ENCODE measurements at places on chromosomes 2 and 18. TPM values are rescaled to one million over a fixed set of nuclear protein-coding genes. Genes with fewer than 3 reads are reported as not detected.

- DNase-seq = no peak
Observed at GRCh38 chr2:61423714-61424113, 47.2 kb downstream of the USP34 start.

The ANTXR1 gene
- 78.6 TPM for polyA plus RNA-seq

The SERTAD2 gene
- polyA plus RNA-seq = 6.2 TPM

DNA sequence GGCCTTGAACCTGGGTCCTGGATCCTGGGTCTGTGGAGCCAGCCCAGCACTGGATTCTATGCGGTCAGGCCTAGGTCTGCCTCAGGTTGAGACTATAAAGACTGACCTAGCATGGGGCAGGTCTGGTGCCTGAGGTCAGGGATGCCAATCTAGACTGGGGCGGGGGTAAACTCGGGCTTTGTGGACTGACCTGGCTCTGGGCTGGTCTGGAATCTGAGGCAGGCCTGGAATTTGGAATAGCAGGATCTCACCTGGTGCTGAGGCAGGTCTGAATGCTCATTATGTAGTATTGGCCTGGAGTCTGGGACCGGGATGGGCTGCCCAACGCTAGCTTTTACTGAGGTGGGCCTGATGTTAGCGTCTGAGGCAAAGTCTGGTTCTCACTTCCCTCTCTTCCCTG lies 256.0 kb downstream of the KIAA1328 start:
- DNase-seq = no peak

GRCh38 chr18:74569401-74569800 lies 28.3 kb upstream of the ZNF407 start:
- DNase-seq = no peak

The RESP18 gene
- polyA plus RNA-seq = not detected

- no peak for DNase-seq
Observed at GRCh38 chr2:64203858-64204632, 59.8 kb upstream of the PELI1 start.

The CKAP2L gene
- polyA plus RNA-seq = 3.3 TPM

DNA sequence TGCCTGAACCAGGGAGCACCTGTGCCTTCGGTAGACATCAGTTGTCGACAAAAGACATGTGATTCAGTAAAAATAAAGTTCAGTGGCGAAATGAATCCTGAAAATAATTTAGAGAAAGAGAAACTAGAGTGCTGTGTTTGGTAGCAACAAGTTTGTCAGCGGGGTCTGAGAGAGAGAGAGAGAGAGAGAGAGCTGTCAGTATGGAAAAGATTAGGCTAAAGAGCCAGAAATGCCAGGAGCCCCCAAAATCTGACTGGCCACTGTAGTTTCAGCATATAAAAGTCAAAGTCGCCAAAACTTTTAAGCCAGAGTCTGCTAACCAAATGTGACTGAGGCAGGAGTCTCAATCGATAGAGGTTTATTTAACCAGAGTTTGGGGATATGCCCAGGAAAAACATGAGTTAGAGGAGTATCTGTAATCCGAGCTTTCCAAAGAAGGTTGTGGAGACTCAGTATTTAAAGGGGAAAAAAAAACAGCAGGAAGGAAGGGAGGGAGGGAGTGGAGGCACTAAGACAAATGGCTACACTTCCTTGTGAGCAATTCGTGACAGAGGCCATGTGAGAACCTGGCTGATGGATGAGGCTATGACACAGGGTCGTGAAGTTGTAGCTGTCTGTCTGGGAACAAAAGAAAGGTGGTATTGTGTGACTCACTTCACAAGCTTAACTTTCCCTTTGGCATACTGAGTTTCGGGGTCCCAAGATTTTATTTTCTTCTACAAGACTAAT lies 20.5 kb upstream of the GNAL start:
- DNase-seq = no peak

GRCh38 chr2:136080114-136080513 lies 37.8 kb downstream of the CXCR4 start:
- DNase-seq = no peak

DNA sequence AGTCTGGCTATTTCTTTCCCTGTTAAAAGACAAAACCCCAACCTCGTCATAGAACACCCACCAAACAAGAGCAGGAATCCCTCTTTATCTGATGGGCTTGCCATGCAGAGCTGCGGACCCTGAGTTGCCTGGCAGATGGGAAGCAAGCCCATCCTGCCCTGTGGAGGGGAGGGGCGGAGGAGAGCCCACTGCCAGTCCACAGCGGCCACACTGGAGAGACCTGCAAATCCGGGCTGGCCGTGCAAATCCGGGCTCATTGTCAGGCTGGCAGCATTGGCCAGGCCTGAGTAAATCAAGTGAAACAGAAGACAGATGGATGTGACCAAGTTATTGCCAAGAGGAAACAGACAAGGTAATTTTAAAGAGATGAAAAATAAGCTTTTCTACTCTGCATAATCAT lies 22.0 kb downstream of the MYL12B start:
- DNase-seq = no peak

- no peak for DNase-seq
Observed at GRCh38 chr2:60679036-60679780, 76.9 kb upstream of the PAPOLG start.

GRCh38 chr18:23058746-23059415 lies 76.4 kb upstream of the CABLES1 start:
- DNase-seq = no peak

The RASGRP3 gene
- polyA plus RNA-seq = 1.7 TPM

DNA sequence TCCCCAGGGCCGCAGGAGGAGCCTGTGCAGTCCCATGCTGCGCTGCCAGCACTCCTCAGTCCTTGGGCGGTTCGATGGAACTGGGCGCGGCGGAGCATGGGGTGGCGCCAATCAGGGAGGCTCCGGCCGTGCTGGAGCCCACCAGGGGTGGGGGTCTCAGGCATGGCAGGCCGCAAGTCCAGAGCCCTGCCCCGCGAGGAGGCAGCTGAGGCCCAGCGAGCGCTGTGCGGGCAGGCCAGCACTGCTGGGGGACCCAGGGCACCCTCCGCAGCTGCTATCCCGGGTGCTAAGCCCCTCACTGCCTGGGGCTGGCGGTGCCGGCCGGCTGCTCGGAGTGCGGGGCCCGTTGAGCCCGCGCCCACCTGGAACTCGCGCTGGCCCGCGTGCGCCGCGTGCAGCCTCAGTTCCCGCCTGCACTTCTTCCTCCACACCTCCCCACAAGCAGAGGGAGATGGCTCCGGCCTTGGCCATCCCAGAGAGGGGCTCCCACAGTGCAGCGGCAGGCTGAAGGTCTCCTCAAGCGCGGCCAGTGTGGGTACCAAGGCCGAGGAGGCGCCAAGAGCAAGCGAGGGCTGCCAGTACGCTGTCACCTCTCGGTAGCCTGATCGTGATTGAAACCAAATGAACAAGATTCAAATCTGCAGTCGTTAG lies 22.8 kb upstream of the GALM start:
- DNase-seq = no peak

The SCN7A gene
- polyA plus RNA-seq = not detected

- DNase-seq = no peak
Observed at GRCh38 chr18:12113999-12114646, 20.5 kb downstream of the ANKRD62 start.

DNA sequence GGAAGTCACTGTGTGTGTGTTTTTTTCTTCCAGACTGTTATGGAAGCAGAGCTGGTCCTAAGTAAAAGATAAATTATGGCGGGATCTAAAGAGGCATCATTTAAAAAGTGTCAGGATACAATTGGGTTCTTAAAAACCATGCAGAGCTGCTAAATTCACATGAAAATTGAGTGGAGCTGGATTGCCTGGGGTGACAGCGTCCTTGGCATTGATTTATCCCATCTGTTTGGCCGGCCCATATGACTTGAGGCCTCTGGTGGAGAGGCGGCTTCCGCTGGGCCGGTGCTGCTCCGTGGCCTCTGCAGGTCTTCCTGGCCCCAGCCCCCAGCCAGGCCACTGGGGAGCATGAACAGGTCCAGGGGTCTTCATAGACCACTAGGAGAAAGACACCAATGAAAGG lies 165.5 kb downstream of the GLI2 start:
- no peak for DNase-seq

- DNase-seq = no peak
Observed at GRCh38 chr2:56515399-56515798, 331.6 kb downstream of the CCDC85A start.

- DNase-seq = peak; percentile 1
Observed at GRCh38 chr2:170467568-170468422, 247.3 kb upstream of the SP5 start.

- DNase-seq = no peak
Observed at GRCh38 chr2:230589497-230590015, 123.1 kb upstream of the CAB39 start.

- DNase-seq = no peak
Observed at GRCh38 chr2:74333175-74333574, 10.0 kb downstream of the SLC4A5 start.

DNA sequence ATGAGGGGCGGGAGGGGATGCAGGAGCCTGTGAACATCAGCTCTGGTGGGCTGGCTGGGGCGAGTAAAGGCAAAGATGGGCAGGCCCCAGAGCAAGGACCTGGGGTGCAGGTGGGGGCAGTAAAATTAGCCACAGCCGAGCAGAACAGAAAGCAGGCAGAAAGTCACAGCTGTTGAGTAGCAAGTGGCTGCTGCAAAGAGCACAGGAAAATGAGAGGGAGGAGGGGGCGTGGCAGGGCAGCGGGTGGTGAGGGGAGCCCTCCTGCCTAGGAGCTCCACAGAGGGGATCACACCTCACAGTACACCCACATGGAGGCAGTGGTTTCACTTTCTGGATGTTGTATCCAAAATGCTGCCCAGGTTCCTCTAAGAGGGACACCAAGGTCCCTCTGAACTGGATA lies 79.6 kb downstream of the LBH start:
- DNase-seq = no peak

DNA sequence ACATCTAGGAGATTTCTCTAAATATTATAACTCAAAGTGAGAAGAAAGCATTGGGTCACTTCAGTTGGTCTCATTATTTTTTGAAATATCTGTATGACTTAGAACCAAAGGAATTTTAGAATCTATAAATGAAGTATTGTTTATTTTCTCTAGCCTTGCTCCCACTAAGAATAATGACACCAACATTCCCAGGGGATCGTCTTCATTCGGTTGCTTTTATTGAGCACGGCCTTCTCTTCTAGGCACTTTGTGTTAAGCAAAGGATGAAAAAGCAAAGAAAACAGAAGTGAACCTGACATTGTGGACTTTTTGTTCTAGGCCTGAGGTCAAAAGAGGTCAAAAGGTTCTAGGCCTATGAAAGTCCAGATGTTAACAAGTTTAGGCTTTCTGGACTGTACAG lies 231.9 kb downstream of the GALR1 start:
- DNase-seq = no peak

The BOLL gene
- polyA plus RNA-seq = not detected

The NRP2 gene
- 19.7 TPM for polyA plus RNA-seq

The CBLN2 gene
- polyA plus RNA-seq = not detected

The NEU4 gene
- not detected for polyA plus RNA-seq

DNA sequence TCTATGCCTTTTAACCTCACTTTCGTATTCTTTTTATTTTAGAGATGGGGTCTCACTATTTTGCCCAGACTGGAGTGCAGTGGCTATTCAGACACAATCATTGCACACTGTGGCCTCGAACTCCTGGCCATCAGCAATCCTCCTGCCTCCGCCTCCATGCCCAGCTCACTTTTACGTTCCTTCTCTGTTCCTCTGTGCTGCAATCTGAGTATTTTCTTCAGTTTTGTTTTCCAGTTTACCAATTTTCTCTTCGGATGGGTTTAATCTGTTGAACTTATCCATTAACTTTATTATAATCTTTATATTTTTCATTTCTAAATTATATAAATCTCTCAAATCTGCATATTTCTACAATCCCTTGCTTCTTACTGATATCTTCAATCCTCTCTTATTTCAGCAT lies 38.6 kb downstream of the SIGLEC15 start:
- DNase-seq = no peak

The LYG2 gene
- polyA plus RNA-seq = not detected

The IL37 gene
- not detected for polyA plus RNA-seq

The FASTKD1 gene
- 13.5 TPM for polyA plus RNA-seq

The GKN2 gene
- not detected for polyA plus RNA-seq

GRCh38 chr2:41706286-41706685 lies 341.5 kb upstream of the PKDCC start:
- no peak for DNase-seq

The GYPC gene
- 236 TPM for polyA plus RNA-seq

DNA sequence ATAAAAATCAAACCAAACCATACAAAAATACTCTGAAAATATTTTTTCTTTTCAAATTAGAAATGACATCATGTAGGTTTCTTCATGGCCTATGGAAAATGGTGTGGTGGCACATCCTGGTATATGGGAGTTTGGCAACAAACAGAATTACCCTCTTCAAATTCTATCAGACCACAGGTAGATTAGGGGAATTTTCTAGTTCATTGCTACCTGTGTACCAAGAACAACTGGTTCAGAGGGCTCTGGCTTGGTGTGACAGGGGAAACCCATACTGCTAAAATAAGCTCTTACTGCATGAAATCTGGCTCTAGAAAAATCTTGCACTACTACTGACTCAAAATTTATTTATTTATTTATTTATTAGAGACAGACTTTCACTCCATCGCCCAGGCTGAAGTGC lies 63.4 kb upstream of the PELI1 start:
- DNase-seq = no peak

GRCh38 chr2:8159966-8160603 lies 521.8 kb upstream of the ID2 start:
- no peak for DNase-seq

DNA sequence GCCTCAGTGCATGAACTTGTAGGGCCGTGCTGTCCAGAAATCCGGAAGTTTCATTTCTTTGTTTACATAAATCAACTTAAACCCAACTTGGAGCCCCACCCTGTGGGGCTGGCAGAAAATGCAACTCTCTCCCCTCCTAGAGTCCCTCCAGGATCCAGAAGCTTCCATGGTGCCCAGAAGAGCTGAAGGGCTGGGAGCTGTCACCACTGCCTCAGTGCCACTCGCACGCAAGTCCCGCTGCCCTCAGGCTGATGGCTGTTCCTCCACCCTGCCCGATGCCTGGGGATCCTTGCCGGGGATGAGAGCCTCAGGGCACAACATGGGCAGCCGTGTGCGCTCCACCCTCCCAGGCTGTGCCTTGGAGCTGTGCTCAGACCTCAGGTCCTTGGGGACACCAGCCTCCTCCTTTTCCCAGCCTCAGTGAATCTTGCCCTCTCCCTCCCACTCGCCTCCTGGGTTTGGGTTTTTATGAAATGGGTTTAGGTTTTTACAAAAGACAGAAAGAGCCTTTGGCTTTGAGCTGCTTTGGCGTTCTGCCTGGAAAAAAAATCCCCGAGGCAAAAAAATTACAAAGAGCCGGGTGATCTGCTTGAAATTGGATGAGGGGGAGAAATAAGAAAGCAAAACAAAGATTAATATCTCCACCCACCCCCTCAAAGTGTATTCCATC lies 155.2 kb downstream of the TWIST2 start:
- peak; percentile 49 for DNase-seq

The C2orf15 gene
- not detected for polyA plus RNA-seq

The CCDC68 gene
- 0.34 TPM for polyA plus RNA-seq

The ODC1 gene
- 167 TPM for polyA plus RNA-seq

The IL36A gene
- polyA plus RNA-seq = not detected

The TMEM178A gene
- polyA plus RNA-seq = 2.0 TPM

- peak; percentile 70 for DNase-seq
Observed at GRCh38 chr18:73235491-73235890, 367.7 kb upstream of the NETO1 start.

All from BJ (cell line).